ENCODE measurements at places on chromosomes 2 and 18.

GRCh38 chr2:206323486-206323885, 49.0 kb downstream of the ZDBF2 start:
- DNase-seq = no peak

GRCh38 chr2:204753841-204754240, 208.6 kb downstream of the PARD3B start:
- DNase-seq = no peak

- no peak for DNase-seq
Measured at GRCh38 chr2:20759487-20759886, 63.4 kb downstream of the LDAH start.

DNA sequence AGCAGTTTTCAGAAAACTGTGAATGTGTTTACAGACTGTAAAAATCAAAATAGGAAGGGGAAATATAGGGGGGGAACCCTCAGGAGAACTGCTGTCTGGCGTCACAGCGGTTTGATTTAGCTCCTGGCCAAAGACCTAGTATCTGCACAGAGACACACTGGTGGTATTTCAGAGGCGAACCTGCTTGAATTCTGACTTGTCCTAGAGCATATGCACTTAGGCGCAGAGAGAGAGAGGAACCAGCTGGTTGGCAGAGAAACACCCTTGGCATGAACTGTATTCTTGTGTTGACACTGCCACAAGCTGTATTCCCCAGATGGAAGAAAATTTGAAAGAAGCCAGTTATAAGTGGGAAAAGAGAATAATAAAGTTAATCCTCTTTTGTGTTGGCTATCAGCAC, 506.5 kb upstream of the NRP2 start:
- DNase-seq = no peak

GRCh38 chr2:153536115-153536514, 57.6 kb upstream of the RPRM start:
- no peak for DNase-seq

DNA sequence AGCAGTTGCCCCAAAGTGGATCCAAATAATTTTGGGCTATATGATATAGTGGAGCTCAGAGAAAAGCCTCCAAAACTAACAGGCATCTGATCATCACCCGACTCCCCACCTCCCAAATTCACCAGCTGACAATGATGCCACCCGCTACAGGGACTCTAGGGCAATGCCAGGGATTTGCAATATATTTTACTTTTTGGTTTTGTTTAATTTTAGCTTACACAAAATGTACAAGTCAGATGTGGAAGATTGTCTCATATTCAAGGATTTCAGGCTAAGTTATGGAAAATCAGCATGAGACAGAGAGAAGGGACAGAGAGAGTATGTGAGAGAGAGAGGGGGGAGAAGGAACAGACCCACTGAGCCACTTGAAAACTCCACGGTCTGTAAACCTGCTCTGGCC, 187.4 kb downstream of the TMEM247 start:
- DNase-seq = no peak

- no peak for DNase-seq
Measured at GRCh38 chr2:119024152-119024551, 82.2 kb downstream of the MARCO start.

- no peak for DNase-seq
Measured at GRCh38 chr2:86280191-86280667, 57.2 kb downstream of the REEP1 start.

- DNase-seq = no peak
Measured at GRCh38 chr2:180698668-180699067, 281.7 kb upstream of the UBE2E3 start.

DNA sequence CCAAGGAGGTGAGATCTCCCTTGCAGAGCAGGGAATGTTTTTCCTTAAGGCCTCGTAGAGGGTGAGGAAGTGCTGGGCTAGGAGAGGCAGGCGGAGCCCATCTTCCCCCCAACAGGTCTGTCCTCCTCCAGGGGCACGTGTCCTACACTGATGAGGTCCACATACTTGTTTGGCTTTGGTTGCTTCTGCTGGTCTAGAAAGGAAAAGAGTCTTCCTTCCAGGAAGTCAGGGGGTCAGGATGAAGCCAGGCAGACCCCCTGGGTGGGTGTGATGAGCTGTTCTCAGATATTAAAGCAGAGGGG, 6.0 kb downstream of the SH3BP4 start:
- no peak for DNase-seq

DNA sequence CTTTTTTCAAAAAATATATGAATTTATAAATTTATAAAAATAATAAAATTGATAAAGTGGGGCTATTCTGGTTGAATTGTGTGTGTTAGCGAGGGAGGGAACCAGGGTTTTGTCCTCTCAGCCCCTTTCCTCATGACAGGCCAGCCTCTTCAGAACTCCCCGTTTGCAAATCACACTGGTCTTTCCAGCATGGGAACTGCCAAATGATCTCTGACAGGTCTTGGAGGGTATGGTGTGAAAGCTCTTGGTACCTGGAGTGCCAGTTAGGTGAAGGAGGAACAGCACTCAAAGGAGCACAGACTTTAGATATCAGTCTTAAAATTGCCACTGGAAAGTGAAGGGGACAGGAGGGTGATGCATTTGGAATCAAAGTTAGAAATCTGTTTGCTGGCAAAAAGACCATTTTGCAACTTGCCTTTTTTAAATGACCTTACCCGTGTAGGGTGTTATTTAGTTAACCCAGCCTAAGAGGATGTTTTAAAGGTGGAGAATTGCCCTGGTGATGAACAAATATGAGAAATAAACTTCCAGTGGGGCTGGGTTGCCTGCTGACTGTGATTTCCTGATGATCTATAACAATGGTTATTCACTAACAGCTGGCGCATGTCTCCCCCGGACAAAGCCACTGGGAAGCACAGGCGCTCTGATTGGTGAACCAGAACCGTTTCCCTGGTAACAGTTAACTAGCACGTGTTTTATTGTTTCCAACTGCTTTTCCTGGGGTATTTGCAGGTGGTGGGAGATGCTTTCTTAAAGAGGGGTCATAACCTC, 85.3 kb upstream of the EFEMP1 start:
- no peak for DNase-seq

DNA sequence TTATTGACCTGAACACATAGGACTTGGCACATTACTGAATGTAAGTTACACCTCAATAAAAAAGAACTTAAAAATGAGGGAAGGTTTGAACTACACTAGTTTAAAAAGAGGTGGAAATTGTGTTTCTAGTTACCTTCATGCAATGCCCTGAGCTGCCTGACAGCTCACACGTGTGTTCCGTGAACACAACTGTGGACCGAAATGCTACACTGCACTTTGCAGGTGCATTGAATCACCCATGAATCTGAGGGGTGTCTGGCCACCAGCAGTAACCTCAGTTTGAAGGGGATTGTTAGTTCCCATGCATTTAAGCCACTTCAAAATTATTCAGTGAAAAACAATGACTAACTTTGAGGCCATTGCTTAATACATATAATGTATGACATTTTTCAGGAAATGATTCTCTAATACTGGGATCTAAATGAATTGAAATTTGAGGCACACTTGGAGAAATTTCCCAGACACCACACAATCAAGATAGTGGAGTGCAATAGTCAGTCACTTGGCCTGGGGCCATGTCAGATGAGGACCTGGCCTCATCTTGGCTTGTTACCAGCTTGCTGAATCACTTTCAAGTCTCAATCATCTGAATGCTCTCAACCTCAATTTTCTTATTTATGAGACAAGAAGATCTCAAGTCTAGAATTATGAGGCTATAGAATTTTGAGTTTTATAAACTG, 59.3 kb downstream of the MYL12B start:
- no peak for DNase-seq

- DNase-seq = no peak
Measured at GRCh38 chr18:44062345-44062744, 618.3 kb upstream of the SETBP1 start.

GRCh38 chr2:173288561-173288960, 66.1 kb upstream of the CDCA7 start:
- DNase-seq = peak; percentile 80

DNA sequence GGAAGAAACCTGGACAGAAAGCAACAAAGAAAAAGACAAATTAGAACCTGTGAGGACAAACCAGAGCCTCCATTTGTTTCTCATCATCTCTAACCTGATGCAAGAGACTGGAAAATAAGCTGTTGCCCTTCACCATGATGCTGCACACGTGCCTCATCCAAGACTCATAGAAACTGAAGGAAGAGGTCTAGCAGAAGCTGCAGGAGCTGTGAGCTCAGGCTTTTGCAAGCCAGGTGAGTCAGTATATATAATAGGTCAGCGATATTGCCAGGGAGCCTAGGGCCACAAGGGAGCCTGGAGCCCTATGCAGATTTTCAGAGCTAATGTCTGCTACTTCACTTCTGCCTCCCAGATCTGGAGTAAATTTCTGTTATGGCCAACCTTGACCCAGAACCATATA, 163.1 kb downstream of the LNPK start:
- DNase-seq = no peak

DNA sequence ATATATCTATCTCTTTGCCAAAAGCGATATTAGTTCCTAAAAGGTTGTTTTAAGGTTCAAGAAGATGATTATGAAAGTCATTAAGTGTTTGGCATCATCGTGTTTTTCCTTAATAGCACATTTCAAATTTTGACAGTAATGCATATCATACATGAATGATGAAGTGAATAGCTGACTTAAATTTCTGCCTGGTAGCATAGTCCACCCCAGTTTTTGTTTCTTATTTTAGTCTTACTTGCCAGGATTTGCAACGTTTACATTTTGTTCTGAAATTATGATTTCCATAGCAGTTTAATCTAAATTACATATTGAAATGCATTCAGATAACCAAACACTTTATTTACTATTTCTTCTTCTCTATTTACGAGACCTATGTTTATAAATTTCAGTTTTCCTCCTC, 201.1 kb downstream of the GULP1 start:
- DNase-seq = no peak

DNA sequence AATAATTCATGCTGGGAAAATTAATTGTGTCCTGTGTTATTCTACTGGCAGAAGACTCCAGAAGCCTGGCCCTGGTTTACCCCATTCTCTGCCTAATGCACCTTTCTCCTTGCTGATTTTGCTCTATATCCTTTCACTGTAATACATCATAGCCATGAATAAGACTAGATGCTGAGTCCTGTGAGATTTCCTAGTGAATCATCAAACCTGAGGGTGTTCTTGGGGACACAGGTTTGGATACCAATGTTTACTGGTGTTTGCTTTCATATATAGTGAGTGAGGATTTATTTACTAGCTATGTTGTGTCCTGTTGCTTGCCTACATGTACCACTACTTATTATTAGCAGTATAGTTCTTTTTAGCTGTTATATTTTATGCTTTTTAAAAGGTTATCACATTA, 6.5 kb downstream of the METTL5 start:
- DNase-seq = no peak
